Hematopoietic multipotent progenitor cell treated with erythropoietin and hydrocortisone succinate and interleukin-3 and kit ligand, for 4 days (in vitro differentiated cells): ENCODE measurements at places on chromosomes 6 and 20.
A peak's percentile ranks its signal among the peaks of the same experiment; 100 is the strongest.

DNA sequence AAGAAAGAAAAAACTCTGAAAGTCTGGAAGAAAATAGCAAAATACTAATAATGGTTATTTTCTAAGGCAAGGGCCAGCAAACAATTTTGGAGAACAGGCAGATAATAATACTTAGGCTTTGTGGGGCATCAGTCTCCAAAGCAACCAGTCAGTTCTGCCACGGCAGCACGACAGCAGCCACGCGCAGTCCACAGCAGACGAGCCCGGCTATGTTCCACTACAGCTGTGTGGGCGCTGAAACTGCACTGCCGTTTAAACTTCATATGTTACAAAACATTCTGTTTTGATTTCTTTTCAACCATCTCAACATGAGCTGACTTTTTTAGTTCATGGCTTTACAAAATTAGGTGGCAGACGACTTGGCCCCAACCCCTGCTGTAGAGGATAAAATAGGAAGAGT, 29.9 kb downstream of the MRS2 start:
- DNase-seq: no peak

- no peak for DNase-seq
These were observed 14.5 kb downstream of the BRD2 start for GRCh38 chr6:32982702-32983492.

DNA sequence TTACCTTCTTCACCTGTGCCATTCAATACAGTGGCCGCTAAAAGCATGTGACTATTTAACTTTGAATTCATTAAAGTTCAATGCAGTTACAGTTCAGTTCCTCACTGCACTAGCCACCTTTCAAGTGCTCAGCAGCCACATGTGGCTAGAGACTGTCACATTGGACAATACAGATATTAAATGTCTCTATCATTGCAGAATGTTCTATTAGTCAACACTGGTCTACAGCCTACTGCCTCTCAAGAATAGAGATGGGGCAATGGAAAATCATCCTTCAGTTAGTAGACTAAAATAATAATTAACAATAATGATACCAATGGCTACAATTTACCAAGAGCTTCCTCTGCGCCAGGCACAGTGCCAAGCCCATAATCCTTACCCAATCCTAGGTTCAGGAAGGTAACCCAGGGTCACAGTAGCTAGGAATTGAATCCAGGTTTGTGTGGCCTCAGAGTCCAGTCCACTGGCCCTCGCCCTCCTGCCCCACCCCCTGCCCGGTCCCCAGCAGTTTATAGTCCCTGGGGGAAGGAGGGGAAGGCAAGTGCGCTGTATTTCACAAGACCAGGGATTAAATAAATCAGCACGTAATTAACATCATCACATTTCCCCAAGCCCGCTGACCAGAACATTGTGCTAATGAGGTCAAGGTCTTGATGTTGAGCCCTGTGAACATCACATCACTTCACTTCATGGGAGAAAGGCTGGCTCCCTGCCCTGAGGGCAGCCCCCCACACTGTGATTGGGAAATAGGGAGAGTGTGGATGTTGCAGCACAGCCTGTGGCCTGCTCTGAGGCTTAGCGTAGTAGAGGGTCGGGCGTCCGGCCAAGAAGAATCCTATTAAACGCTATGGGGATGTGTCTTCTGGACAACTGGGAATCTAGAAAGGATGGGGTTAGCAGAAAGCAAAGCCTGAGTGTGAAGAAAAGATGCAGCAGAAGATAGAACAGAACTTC, 147.2 kb downstream of the VEGFA start:
- DNase-seq: no peak

DNA sequence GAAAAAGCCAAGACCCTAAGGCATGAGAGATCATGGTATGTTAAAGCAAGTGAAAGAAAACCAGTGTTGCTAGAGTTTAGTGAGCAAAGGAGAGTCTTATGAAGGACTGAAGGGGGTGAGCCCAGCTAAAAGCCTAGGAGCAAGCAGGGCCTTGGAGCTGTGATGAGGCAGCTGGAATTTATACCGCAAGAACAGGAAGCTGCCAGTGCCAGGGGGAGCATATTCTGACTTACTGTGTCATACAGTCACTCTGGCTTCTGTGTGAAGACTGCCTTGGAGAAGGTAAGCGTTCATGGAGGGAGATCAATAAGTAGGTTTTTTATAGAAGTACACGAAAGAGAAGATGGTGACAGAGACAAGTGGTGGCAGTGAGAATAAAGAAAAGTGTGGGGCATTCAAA, 308.9 kb upstream of the THEMIS start:
- DNase-seq: no peak

DNA sequence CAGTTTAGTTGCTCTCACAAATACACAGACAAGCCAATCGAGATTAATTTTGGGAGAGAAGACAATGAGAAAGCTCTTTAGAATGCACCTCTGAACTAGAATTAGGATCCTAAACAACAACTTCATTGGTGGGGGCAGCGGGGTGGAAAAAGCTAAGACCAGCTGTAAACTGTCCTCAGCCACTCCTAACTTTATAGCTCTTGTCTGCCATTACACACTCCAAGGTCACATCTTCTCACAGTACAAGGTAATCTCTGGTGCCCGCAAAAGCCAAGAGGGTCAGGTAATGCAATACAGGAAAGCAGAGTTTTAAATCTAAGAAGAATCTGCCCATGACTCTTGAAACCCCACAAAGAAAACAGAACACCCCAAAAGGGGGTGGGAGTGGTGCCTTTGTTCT, 17.8 kb upstream of the IL22RA2 start:
- DNase-seq: no peak

DNA sequence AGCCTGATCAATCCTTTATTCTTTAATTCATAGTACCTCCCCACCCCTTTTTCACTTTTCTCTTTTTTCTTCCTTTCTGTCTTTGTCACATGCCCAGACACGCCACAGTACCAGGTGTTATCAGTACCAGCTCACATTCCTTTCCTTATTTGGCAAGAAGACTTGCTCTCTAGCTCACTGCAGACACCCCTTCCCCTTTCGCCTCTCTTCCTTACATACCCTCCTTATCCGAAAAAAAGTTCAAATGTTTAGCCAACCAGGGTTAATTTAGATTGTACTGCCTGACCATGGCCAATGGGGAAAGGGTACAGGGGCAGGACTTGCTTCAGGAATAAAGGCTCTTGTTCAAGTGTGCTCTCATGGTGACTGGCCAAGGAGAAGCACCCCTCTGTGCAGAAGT, 9.3 kb upstream of the SIRPB2 start:
- peak; percentile 55 for DNase-seq

GRCh38 chr20:44768256-44768655, 22.6 kb downstream of the KCNK15 start:
- no peak for DNase-seq

DNA sequence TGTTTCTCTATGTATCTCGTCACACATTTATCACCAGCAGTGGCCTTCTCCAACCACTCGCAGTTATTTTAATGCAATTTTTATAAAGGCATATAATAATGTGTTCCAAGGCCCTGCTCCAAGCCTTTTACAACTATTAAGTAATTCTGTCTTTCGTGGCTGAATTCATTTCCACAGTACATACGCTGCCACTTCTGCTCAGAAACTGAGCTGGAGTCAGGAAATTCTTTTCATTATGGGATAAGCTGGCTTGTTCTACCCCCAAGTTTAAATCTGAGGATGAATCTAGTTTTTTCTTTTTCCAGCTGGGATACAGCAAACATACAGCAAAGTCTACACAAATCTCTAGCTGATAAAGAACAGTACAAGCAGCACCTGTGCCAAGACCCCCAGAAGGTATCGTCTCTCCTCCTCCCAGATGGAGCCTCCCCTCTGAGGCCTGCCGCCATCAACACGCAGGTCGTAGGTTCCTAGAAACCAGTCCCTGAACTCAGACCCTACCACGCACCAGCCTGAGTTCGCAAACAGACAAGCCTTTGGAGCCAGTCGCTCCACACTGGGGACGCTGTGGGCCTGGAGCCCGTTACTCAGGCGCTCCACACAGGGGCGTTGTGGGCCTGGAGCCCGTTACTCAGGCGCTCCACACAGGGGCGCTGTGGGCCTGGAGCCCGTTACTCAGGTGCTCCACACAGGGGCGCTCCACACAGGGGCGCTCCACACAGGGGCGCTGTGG, 263.5 kb downstream of the THBS2 start:
- no peak for DNase-seq

- DNase-seq: no peak
These were observed 143.4 kb upstream of the SOX4 start for GRCh38 chr6:21450149-21450548.

- peak; percentile 12 for DNase-seq
These were observed 12.9 kb upstream of the TLDC2 start for GRCh38 chr20:36862857-36863668.

DNA sequence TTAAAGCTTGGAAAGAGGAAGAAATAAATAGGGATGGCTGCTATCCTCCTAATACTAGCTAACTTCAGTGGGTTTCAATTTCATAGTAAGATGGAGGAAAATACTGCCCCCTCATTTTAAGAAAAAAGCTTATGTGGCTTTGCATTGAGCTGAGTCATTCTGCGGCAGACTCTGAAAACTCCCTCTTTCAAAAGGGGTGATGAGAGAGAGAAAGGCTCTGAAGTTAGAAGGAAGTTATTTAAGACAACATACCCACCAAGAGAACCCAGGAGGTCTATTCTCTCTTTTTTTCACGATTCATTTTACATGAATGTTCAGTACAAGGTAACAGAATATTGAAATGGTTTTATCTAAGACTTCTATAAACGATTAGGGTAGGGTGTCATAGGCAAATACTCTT, 4.5 kb downstream of the PRDM13 start:
- peak; percentile 74 for DNase-seq

- no peak for DNase-seq
These were observed 120.4 kb upstream of the ZNF184 start for GRCh38 chr6:27593200-27593818.

- no peak for DNase-seq
These were observed 44.3 kb downstream of the HDGFL1 start for GRCh38 chr6:22613695-22614094.

DNA sequence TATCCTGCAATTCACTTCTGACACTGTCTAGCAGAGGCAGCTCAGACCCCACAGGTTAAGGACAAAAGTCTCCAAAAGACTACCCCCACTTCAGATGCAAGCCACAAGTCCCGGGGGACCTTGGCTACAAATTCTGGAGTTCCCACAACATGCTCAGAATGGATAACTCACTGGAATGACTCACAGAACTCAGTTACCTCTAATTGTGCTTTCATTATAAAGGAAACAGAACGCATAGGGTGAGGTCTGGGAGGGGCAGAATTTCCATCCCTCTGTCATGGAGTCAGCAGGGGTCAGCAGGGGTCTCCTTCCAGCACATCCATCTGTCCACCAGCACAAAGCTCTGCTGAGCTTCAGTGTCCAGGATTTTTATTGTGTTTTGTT, 184.2 kb downstream of the CDH4 start:
- DNase-seq: no peak

DNA sequence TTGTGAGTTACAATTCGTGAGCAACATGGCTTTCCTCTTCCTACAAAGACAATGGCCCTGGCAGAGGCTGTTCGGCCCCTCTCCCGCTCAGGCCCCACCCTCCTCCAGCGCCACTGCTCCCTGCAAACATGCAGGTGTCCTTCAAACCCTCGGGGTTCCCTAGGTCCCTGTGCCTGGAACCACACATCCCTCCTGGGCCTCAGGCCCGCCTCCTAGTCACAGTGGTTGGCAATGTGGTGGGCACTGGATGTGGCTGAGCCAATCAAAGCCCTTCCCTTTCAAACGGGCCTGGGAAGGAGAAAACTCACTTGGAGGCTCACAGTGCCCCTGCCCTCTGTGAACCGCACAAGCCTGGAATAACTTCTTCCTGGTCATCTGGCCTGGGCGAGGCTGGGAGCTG, 147.2 kb downstream of the TFAP2C start:
- DNase-seq: no peak

DNA sequence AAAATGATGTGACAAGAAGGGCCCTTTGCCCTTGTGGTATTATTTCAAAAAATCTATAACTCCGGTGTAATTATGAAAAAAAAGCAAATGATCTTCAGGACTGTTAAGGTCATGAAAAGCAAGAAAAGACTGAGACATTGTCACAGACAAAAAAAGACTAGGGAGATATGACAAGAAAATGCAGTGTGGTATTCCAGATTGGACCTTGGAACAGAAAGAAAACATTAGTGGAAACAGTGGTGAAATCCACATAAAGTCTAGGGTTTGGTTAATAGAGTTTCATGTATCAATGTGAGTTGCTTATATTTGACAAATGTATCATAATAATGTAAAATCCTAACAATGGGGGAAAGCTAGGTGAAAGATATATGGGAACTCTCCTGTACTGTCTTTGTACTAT, 26.8 kb upstream of the SLC17A3 start:
- no peak for DNase-seq

DNA sequence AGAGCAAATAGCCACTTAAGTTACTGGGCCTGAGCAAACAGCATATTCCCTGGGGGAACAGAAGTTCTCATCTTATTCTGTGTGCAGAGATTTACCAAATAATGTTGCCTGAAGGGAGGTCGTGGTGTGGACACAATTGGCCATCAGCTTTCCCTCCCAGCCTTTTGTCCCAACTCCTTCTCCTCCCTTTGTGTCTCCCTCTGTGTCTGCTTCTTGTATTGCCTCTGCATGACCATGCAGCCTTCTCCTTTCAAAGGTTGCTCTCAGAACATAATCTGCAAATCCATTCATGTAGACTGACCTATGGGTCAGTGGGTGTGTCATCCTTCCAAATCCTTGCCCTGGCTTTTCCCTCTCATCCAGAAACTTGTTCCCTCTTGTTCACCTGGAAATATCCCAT, 150.3 kb upstream of the INSM1 start:
- no peak for DNase-seq

GRCh38 chr6:54719633-54720032, 126.9 kb upstream of the FAM83B start:
- no peak for DNase-seq

DNA sequence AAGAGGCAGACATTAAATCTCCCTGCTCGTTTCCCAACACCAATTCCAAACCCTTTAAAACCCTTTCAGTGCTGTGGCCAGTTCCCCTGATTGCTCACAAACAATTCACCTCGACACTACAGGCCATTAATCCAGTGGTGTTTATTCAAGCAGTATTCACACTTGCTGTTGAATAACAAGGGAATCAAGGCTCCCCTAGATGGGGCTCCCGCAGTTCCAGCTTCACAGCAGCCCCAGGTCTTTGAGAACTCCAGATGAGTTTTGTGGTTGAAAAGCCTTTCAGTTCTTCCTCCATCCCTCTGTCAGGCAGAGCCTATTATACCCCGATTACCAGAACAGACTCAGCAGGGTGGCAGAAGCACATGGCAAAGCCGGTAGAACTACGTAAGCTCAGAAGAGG, 36.2 kb downstream of the JAG1 start:
- DNase-seq: no peak

DNA sequence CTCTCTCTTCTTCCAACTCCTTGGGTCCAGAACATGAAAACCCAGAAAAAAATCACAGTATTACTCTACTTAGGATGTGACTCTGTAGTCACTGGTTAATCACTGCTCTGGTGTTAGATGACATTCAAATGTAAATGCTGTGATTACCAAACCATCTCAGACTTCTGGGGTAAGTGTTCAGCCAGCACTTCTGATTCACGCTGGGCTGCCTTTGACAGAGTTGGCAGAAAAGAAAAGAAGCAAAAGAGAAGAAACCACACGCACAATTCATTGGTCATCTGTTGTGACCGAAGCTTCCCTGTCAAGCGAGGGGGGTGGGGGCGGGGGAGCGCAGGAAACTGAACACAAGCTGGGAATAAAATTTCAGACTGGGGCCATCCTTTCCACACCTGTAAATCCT, 82.7 kb downstream of the PSMG4 start:
- DNase-seq: no peak
